Lower lobe of right lung (tissue), 2 donors: ENCODE measurements at places on chromosomes 7 and 10. TPM values are rescaled to one million over a fixed set of nuclear protein-coding genes. Genes with fewer than 3 reads are reported as not detected.

GRCh38 chr10:79982861-79983260, 34.0 kb upstream of the SFTPD start:
- H3K27me3 ChIP-seq: peaks cover 13% of the 10 kb centered on the region
- peak overlapping the region; percentile 92 for H3K27ac ChIP-seq
- H3K36me3 ChIP-seq: no peaks in the 10 kb centered on the region
- DNase-seq: no peak

DNA sequence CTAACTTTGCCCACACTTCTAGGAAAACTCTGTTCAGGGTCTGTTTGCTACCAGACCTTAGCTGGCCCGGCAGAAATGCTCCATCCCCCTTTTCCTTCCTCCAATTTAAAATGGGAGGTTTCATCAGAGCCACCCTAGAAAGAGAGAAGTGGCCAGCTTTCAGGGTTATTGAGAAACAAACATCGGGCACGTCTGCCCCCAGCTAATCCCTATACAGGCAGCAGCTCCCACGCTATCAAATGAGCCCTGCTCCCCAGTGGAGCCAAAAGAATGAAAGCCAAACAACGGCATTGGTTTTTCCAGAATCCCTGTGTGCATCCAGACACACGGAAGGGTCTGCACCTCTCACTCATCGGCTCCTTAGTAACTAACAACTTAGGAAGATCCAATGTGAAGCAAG, 132.5 kb downstream of the GRID1 start:
- H3K36me3 ChIP-seq: no peaks in the 10 kb centered on the region
- no peaks in the 10 kb centered on the region for H3K27me3 ChIP-seq
- no peak for DNase-seq
- H3K4me3 ChIP-seq: no peak overlapping the region

- H3K27me3 ChIP-seq: no peaks in the 10 kb centered on the region
- no peaks in the 10 kb centered on the region for H3K4me1 ChIP-seq
- H3K27ac ChIP-seq: no peak overlapping the region
- H3K4me3 ChIP-seq: no peak overlapping the region
Measured at GRCh38 chr7:41817386-41817785, 114.5 kb upstream of the INHBA start.

DNA sequence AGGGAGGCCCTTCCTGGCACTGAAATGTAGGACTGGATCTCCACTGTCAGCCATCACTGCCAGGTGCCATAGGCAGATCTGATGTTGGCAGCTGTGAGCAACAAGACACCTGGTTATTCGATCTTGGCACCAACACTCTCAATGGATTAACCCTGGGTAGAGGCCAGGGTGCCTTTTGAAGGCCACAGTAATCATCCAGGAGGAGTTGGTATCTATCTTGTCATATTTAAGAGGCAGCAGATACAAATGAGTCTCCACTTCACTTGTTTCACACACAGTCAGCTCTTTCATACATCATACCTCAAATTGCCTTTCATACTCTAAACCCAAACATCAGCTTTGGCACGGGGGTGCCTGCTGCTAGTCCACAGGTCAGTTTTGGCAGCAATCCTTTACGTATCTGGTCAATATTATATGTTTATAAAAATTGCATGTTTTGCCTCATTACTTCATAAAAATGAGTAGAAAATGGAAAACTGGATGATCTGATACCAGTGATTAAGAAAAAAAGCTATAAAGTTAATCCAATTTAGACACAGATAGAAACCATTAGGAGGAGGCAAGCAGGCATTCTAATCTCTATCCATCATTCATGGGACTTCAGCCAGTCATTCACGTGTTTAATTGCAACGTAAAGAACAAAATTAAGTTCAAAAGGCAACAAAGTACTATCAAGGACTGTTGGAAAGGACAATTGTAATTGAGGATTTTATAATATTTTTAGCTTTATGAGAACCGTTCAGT, 12.7 kb upstream of the CACUL1 start:
- no peaks in the 10 kb centered on the region for H3K27me3 ChIP-seq
- no peak overlapping the region for H3K4me3 ChIP-seq
- no peak overlapping the region for H3K27ac ChIP-seq
- no peaks in the 10 kb centered on the region for H3K36me3 ChIP-seq
- no peak for DNase-seq
- H3K4me1 ChIP-seq: no peaks in the 10 kb centered on the region

DNA sequence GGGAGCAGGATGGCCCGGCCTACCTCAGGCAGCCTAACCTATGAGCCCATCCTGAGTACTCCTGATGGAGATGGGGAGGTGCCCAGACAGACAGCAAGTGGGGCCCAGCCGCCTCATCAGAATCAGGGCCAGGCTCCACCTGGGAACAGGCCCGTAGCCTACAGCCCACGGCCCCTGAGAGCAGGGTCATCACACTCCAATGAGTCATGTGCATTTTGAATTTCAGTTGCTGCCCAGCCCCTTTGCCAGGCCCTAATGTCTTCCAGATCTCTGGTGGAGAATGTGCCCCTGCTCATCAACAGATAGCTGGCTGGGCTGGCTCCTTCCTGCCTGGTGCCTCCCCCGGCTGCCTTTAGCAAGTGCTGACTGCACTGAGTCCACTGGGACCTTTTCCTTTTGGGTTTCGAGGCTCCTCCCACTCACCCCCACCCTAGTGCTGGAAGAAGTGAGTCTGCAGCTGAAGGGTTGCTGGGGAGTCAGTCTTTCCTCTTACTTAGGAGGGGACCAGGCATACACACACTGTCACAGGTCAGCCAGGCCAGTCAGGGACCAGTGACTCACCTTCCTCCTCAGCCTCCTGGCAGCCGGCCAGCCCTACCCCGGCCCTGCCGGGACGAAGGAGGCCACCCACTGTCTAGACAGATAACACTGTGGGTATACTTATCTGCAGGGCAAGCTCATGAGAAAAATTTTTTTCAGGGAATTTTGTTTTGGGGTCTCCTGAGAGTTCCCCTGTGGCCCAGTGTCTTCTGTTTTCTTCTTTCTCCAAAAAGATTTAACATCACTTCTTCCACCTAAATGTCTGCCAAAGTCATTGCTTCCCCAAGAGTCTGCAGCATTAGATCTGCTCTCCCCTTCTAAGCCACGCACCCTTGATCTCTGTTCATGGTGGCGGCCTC, 9.1 kb upstream of the ASIC3 start:
- peaks cover 19% of the 10 kb centered on the region for H3K4me1 ChIP-seq
- peak; percentile 71 for DNase-seq
- H3K27ac ChIP-seq: no peak overlapping the region
- no peak overlapping the region for H3K4me3 ChIP-seq
- no peaks in the 10 kb centered on the region for H3K27me3 ChIP-seq

DNA sequence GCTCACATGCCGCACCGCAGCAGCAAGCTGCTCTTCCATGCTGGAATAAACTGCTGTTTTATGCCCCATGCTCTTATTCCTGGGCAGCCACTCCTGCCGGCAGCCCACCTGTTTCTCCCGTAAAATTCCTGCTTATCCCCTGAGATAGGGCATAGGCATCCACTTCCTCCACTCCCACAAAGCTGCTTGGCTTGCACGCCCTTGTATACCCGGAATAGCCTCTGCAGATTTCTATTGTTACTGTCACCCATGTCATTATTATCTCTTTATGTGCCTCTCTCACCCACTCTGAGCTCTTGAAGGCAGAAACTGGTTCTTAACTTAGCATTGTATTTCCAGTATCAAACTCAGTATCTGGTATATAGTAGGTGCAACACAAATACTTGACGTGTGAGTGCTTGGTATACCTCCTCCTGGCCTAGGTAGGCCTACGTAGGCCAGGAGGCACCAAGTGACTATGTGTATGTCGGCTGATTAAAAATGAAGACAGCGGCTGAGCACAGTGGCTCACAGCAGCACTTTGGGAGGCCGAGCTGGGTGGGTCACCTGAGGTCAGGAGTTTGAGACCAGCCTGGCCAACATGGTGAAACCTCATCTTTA, 193.4 kb downstream of the CCDC3 start:
- H3K4me1 ChIP-seq: no peaks in the 10 kb centered on the region
- no peak for DNase-seq

- no peaks in the 10 kb centered on the region for H3K36me3 ChIP-seq
- H3K4me1 ChIP-seq: peaks cover 16% of the 10 kb centered on the region
- no peak overlapping the region for H3K4me3 ChIP-seq
- no peak overlapping the region for H3K27ac ChIP-seq
- no peak for DNase-seq
- H3K27me3 ChIP-seq: peaks cover 39% of the 10 kb centered on the region
Measured at GRCh38 chr10:102235598-102235920, 5.8 kb downstream of the PITX3 start.

DNA sequence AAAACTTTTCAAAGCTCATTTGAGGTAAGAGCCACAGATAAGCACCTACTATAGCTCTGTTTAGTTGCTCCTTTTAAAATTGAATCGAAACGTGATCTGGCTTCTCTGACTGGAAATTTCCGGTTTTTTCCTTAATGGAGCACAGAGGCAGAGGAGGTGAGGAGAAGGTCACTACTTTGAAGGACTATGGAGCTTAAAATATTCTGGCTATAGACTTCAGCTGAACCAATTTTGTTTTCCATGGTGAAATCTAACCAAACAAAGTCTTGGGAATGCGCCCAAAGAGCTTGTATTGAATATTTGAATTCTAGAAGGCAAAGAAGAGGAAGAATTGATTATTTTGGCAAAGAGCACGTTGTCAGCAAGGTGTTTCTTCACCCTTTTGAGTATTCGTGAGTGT, 711.1 kb downstream of the SUGCT start:
- no peak overlapping the region for H3K27ac ChIP-seq
- H3K27me3 ChIP-seq: no peaks in the 10 kb centered on the region
- no peaks in the 10 kb centered on the region for H3K36me3 ChIP-seq
- H3K4me3 ChIP-seq: no peak overlapping the region

DNA sequence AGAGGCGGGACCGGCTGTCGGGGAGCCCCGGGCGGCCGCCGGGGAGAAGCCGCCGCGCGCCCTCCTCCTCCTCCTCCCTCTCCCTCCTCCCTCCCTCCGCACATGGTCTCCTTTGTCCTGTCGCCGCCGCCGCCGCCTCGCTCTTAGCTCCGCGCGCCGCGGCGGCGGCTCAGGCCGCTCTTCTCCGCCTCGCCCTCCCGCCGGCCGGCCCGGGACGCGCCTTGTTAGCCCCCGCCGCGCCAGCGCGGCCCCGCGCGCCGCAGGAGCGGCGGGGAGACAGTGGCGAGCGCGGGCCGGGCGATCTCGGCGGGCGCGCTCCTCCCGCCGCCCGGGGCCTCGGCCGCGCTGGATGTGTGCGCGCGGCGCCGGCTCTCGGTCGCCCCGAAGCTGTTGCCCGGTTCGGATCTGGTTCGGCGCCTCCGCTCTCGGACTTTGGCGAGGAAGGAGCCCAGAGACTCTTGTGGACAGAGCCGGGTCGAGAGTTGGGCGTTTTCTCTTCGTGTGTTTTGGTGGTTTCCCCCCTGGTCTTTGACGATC, 437.4 kb upstream of the GALNT17 start:
- peaks cover 2% of the 10 kb centered on the region for H3K36me3 ChIP-seq
- peak overlapping the region; percentile 80 for H3K27ac ChIP-seq
- peak overlapping the region; percentile 83 for H3K4me3 ChIP-seq
- DNase-seq: peak; percentile 53

DNA sequence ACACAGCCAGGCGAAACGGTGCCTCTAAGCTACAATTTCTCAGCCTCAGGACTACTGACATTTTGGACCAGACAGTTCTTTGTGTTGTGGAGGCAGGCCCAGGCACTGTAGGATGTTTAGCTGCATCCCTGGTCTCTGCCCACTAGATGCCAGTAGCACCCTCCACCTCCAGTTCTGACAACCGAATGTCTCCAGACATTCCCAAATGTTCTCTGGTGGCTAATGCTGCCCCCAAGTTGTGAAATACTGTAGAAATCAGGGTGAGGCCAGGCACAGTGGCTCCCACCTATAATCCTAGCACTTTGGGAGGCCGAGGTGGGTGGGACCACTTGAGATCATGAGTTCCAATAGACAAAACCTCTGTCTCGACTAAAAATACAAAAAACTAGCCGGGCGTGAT, 18.2 kb downstream of the HNRNPF start:
- peaks cover 91% of the 10 kb centered on the region for H3K36me3 ChIP-seq
- H3K4me1 ChIP-seq: peaks cover 44% of the 10 kb centered on the region
- H3K27ac ChIP-seq: no peak overlapping the region
- no peak for DNase-seq
- no peaks in the 10 kb centered on the region for H3K27me3 ChIP-seq

GRCh38 chr7:35258868-35259522, 5.1 kb upstream of the TBX20 start:
- DNase-seq: no peak
- no peak overlapping the region for H3K27ac ChIP-seq
- no peaks in the 10 kb centered on the region for H3K36me3 ChIP-seq
- H3K27me3 ChIP-seq: peaks cover 100% of the 10 kb centered on the region

GRCh38 chr7:25358926-25359325, 130.6 kb upstream of the NPVF start:
- no peak for DNase-seq
- H3K27ac ChIP-seq: no peak overlapping the region
- no peaks in the 10 kb centered on the region for H3K4me1 ChIP-seq
- no peaks in the 10 kb centered on the region for H3K36me3 ChIP-seq
- no peak overlapping the region for H3K4me3 ChIP-seq
- no peaks in the 10 kb centered on the region for H3K27me3 ChIP-seq

GRCh38 chr7:134826105-134826504, 46.7 kb downstream of the CALD1 start:
- no peaks in the 10 kb centered on the region for H3K36me3 ChIP-seq
- H3K27me3 ChIP-seq: no peaks in the 10 kb centered on the region
- no peak overlapping the region for H3K27ac ChIP-seq
- H3K4me1 ChIP-seq: peaks cover 4% of the 10 kb centered on the region
- no peak overlapping the region for H3K4me3 ChIP-seq

- H3K4me1 ChIP-seq: peaks cover 4% of the 10 kb centered on the region
- H3K27me3 ChIP-seq: no peaks in the 10 kb centered on the region
- H3K27ac ChIP-seq: no peak overlapping the region
- no peaks in the 10 kb centered on the region for H3K36me3 ChIP-seq
Measured at GRCh38 chr10:50653142-50653541, 29.4 kb upstream of the SGMS1 start.

GRCh38 chr7:378551-379455, 88.8 kb downstream of the FOXL3 start:
- H3K4me1 ChIP-seq: peaks cover 29% of the 10 kb centered on the region
- H3K27me3 ChIP-seq: peaks cover 17% of the 10 kb centered on the region
- H3K27ac ChIP-seq: no peak overlapping the region
- DNase-seq: peak; percentile 39
- peak overlapping the region; percentile 42 for H3K4me3 ChIP-seq

DNA sequence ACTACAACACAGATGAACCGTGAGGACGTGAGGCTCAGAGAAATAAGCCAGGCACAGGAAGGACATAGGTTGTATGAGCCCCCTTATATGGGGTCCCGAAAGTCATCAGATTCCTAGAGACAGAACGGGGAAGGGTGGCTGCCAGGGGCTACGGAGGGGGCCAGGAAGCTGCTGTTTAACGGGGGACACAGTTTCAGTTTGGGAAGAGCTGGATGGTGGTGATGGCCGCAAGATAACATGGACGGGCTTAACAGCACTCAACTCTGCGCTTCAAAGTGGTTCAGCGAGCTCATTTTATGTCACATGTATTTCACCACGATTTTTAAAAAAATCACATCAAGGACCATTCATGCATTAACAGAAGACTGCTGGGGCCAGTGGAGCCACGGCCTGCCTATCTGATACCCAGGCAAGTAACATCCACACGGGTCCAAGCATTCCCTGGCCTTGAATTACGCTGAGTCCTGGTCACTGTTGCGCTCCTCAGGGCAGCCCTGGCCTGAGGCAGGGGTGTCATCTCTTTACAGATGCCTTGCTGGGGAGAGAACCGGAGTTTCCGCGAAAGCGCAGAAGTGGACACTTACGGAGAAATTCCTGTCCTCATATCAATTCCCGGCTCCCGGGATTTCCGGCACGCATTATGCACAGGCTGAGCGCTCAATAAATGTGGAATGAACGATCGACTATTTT, 1.5 kb downstream of the CARD11 start:
- H3K4me3 ChIP-seq: no peak overlapping the region
- peaks cover 22% of the 10 kb centered on the region for H3K27me3 ChIP-seq
- H3K36me3 ChIP-seq: no peaks in the 10 kb centered on the region
- no peaks in the 10 kb centered on the region for H3K4me1 ChIP-seq
- DNase-seq: no peak

The OPALIN gene
- total RNA-seq: not detected

The FAM25A gene
- total RNA-seq: not detected

The WASHC2C gene
- total RNA-seq: 61.5 TPM

The IKZF1 gene
- total RNA-seq: 61.9 TPM
